ENCODE measurements at places on chromosomes 1 and 21. TPM values are rescaled to one million over a fixed set of nuclear protein-coding genes. Genes with fewer than 3 reads are reported as not detected.
A peak's percentile ranks its signal among the peaks of the same experiment; 100 is the strongest.

MANEAL gene
- polyA plus RNA-seq = 2.8 TPM

DNA sequence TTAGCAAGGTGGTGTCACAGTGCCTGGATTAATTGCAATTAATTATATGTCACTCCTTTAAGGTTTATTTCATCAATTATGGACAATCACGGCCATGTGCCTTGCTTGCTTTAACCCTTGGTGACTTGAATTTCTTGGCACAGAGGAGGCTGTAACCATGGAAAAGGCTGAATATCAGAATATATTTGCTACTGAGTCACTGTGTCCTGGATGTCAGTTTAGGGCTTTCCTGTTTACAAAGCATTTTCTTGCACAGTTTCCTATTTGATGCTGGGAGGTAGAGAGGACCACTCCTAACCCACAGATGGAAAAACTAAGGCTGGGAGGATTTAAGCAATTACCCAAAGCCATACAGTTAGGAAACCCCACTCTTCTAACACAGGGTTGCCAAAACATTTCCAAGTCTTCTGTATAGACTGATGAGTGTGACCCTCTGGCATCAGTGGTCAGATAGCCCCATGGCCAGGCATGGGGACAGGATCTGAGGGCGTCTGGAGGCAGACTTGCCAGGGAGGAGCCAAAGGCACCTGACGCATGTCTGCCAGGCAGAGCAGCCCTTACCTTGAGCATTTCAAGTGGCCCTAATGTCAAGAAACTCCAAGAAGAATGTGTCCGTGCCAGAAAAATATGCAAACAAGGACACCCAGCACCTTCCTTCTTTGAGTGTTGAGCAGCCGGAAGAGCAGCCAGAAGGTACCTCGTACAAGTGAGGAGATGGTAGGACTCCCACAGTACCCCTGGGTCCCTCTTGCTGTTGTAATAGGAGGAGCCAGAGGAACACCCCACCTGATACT is 34.4 kb downstream of the KCNN3 start:
- peak; percentile 58 for DNase-seq

FLVCR1 gene
- polyA plus RNA-seq = 4.6 TPM

DNA sequence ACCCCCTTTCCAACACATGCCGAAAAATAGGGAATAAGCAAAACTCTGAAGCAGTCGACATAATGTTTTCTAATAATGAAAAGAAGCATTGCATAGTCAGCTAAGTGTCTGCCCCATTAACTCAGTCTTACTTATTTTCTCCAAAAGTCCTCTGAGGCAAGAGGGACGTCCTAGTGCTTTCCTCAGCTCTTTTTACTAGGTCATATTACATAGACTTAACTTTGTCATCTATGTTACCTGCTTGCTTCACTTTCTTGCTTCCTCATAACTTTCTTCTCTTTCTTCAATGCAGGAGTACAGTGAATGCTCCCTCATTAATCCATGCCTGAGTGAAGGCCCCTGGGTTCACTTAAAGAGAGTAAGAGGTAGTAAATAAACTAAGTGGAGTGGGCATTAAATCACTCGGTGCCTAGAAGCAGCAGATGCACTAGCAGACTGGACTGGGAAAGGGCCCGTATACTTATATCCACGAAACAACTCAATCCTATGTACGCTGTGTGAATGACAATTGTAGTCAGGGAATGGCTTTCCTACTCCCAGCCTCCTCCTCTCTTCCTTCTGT is 210.5 kb upstream of the SPAG17 start:
- no peak for DNase-seq

NPPB gene
- polyA plus RNA-seq = 1.1 TPM

SPRR3 gene
- polyA plus RNA-seq = 0.50 TPM

FOXO6 gene
- polyA plus RNA-seq = 0.31 TPM

- peak; percentile 54 for DNase-seq
These were observed 229.4 kb downstream of the PTPRU start for GRCh38 chr1:29465755-29466154.

OR2AK2 gene
- not detected for polyA plus RNA-seq

- DNase-seq = no peak
These were observed 74.3 kb downstream of the FCRL5 start for GRCh38 chr1:157478030-157478429.

WDR64 gene
- not detected for polyA plus RNA-seq

DNA sequence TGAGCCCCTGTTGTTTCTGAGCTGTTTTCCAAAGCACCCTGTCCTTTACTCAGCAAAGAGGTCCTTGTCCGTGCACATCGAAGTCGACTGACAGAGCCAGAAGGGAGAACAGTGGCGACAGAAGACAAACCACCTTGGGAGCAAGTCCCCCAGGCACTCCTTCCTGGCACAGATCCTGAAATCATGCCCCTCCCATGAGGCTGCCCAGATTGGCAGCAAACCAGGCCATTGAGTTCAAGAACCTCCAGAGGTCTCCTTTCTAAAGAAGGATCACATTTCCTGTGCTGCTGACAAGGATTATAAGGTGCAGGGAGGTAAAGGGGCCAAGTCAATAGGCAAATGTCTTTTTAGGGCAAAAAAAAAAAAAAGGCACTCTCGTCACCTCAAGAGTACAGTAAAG is 84.7 kb upstream of the HIVEP3 start:
- DNase-seq = peak; percentile 29

DNA sequence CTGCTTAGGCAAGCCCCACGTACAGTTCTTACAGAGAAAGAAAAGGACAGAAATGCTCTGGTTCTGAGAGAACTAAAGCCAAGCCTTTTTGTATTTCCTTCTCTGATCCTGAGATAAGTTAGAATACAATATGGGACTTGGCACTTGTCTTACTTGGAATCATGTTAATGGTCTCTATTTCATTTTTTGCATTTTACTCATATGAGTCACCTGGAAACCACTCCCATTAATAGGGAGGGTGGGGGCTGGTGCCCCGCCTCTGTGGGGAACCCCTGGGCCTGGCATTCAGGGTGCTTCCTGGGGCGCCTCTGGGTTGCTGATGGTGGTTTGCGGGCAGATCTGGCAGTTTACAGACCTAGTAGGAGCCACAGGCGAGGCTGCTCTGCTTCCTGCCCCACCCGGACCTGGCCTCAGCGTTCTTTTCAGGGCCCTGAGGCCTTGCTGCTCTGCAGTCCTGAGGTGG is 26.7 kb downstream of the TSPAN2 start:
- DNase-seq = no peak

CCDC30 gene
- polyA plus RNA-seq = 5.0 TPM

GRCh38 chr21:25573409-25574206 is 33.7 kb downstream of the MRPL39 start:
- DNase-seq = no peak

GRCh38 chr1:200795156-200795555 is 56.5 kb downstream of the CAMSAP2 start:
- DNase-seq = no peak

DNA sequence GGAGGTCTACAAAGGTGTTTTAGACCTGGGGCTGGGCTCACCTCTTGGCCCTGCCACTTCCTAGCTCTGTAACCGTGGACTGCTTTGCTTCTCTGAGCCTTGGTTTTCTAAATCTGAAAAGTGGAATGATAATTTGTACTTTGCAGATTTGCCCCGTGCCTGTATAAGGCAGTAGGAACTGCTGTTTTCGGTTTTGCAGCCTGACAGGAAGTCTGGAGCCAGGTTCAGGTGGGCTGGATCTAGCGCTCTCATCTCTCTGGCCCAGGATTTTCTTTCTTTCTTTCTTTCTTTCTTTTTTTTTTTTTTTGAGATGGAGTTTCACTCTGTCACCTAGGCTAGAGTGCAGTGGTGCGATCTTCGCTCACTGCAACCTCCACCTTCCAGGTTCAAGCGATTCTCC is 17.2 kb downstream of the IFNAR2 start:
- DNase-seq = no peak
